ENCODE measurements at places on chromosomes 5 and 9.

DNA sequence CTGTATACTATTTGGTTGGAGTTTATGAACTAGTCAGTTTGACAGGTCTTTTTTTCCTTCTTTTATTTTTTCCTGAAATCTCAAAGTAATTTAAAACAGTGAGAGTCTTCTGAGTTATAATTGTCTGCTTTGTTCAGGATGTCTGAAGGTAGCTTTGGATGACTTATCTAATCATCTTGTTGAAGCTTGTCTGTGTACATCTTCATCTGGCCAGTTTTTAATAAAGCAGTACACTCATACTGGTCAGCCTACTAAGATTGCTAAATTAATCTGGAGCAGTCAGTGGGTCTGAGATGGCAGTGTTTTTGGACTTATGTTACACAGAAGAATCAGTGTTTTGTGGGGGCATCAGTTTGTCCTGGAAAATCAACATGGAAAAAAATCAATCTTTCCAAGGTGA is 482.4 kb downstream of the CDH10 start:
- DNase-seq, result no peak

DNA sequence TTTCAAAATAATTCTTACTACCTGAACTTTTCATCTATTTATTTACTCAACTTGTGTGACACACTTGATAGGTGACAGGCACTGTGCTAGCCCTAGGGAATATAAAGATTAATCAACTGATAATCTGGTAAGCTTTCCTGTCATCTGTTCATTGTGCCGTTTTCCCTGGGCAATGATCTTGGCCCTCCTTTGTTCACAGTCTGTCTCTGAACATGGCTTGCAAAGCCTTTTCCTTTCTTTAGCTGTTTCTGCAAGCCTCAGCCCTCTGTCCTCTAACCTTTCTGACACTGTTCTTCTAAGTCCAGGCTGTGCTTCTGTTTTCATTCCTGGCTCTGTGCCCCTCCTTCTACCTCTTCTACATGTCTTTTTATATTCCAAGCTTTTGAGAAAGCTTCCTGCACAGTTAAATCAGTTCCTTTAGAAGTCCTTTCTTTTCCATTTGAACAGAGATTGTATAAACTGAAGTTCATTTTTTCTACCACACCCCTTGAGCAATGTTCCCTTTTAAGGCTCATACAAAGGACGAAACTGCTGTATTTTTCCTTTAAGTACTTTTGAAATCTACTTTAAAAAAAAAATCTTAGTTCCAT is 803.0 kb upstream of the ZNF608 start:
- no peak for DNase-seq

DNA sequence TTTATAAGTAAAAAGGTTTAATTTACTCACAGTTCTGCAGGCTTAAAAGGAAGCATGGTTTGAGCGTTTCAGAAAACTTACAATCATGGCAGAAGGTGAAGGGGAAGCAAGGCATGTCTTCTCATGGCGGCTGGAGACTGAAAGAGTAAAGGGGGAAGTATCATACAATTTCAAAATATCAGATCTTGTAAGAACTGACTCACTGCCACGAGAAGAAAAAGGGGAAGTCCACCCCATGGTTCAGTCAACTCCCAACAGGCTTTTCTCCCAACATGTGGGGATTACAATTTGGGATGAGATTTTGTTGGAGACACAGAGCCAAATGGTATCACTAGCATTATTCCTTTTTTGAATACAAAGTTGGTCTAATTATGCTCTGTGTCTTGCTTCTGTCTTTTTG is 627.9 kb upstream of the ST8SIA4 start:
- DNase-seq, result no peak

DNA sequence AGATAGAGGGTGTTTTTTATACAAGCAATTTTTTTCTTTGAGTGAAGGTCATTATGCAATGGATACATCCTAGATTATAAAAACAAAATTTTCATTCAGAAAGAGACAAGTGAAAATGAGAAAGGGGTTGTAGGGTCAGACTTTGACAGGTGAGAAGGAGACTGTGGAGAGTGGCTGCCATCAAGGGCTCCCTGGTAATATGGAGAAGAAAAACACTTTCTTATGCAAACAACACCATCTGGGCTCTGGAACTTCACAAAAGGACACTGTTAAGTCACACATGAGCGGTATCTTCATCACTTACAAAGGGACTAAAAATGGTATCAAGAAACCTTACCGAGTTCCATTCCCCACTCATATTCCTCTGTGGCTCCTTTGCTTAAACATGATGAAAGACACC is 23.5 kb downstream of the C7 start:
- DNase-seq, result no peak

DNA sequence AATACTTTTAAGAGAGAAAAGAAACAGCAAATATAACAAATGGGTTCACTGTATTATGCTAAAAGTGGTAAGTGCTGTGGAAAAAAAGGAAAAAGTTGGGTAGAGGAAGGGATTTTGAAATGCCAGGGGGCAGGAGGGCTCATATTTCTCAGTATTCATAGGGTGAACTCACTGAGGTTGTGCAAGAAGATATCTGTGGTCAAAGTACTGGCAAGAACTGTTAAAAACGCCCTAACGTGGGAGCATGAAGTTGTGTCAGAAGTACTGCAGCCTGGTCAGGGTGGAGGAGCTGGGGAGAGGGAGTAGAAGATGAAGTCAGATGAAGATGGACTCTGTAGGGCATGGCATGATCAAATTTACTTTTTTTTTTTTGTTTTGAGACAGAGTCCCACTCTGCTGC is 31.2 kb upstream of the SLC28A3 start:
- DNase-seq, result no peak

DNA sequence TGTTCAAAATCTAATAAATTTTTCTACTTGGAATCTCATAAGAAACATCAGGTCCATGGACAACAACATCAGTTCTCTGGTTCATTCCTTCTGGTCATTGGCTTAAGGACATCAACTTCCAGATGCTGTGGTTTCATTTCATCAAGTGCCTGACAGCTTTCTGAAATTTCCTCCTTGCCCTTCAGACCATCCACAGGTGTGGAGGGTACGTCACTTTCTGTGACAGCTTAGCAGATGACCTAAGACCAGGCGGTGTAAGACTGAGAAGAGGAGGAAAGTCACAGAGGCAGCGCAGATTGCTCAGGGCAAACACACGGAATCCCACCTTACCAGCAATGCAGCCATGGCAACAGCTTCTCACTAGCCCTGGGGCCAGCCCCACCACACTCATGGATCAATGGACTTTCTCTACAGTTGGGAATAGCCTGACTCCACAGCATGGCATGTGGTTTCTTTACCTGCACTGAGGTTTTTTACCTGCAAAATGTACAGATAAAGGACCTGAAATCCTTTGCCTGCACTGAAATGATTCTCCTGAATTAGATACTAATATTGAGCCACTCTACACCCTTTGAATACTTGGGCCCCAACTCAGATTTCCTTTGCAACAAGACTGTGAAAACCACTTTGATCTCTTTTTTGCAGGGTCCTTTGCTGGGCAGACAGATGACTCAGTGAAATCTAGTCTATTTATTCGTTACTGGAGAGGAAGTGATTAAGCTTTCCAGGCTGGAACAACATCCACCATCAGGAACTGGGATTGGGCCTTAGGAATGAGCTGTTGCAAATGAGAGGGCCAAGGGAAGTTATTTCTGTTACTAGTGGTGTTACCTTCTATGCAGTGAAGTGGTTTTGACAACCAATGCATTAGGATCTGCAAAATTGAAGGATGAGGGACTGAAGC is 26.9 kb downstream of the TICAM2 start:
- no peak for DNase-seq

- no peak for DNase-seq
Measured at GRCh38 chr5:12679731-12680130, 775.5 kb upstream of the CTNND2 start.

DNA sequence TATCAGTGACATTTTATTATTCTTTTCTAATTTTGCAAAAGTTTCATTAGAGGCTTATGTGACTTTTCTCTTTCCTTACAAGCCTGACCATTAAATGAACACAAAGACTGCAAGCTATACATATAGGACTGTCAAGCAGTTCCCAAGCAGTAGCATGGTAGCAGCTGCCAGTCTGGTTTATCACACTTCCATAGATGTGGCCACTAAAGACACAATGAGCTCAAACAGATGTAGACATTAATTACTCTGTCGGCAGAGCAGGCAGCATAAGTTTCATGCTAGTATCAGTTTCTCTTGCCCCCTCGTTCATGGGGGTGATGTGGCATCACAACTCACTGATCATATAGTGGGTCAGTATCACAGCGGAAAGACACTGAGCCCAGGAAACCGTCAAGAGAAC is 89.5 kb downstream of the CDH10 start:
- DNase-seq, result no peak

DNA sequence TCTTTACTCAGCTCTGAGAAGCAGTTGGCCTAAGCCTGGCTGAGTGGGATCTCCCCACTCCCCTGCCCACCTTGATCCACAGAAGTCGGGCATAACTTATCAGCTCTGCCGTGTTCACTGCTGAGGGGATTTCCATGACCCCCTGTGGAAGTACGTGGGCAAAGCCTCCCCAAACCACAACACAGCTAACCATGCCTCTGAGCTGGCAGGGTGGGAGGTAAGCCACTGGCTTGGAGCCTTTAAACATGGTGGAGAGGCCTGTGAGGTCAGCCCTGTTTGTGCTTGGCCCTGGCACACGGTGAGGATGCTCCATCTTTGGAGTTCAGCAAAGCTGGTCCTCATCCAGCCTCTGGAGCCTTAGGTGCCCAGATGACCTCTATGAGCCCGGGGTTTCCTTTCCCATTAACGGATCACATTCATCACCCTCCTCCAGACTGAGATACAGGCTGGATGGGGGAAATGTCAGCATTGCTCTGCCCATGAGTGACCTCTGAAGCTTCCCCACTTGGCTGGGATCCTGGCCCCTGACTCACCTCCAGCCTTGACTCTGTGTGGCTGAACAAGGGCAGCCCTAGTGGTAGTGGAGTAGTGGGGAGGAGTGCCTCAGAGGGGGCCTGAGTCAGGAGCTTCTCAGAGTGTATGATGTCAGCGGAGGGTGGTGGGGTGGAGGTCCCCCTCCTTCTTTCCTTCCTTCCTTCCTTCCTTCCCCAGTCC is 6.2 kb downstream of the PDLIM4 start:
- no peak for DNase-seq

DNA sequence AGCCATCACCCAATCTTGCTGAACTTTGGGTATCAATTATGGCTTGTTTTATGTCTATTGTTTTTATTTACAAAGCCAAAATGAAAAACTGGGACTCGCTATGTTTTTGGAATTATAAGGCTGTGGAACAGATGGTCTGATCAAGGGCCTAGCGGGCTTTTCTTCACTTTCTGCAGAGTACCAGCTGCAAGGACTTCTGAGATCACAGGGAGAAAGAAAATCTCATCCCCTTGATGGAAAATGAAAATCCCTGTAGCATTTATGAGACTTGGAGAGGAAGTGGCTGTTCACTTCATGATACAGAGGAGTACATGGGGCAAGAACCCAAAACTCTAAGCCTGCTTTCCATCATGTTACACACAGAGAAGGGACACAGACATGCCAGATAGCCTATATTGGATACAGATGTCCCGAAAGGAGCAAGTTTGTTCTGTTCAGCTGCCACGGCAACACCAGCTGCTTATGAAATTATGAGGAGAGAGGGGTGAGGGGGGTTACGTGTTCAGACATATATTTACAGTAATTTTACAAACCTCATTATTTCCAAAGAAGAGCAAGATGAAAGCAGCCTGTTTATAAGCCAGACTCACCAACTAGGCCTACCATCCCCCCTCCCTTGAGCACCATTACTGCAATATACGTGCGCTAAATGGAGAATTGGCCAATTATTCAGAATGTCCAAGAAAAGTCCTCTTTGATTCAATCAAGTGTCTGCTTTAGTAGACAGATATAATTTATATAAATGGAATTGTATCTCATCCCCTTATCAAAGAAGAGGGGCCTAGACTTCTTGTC is 220.0 kb downstream of the MARCHF11 start:
- DNase-seq, result no peak

GRCh38 chr5:180284149-180284548 is 7.7 kb downstream of the MAPK9 start:
- no peak for DNase-seq

- no peak for DNase-seq
Measured at GRCh38 chr5:13488254-13488931, 456.1 kb downstream of the DNAH5 start.

- DNase-seq, result no peak
Measured at GRCh38 chr9:131329241-131329641, 39.7 kb downstream of the PLPP7 start.

DNA sequence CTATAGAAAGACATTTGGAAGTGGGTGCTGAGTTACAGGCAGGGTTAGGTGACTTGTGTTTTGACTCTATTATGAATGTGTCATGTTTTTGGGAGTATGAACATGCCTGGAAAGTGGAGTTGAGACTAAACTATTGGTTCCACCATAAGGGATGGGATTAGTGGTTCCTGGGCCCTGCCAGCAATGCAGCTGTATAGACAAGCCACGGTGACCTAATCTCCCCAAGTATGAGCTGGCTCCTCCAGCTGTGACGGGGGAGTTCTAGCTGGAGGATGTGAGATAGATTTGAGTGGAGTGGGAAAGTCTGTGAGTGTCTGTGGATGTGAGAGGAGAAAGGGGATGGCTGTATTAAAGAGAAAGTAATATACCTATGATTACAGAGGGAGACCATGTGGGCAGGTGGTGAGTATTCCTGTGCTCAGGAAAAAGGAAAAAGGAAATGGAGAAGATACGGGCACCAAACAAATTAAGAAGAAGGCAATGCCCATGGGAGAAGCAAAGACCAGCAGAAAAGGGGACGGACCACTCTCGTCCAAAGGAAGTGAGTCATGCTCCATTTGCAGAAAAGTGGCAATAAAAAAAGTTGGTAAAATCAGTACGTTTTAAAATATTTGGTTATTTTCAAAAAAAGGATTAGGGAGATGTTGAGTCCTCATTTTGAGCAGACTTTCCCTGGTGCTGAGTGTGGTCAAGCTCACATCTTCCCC is 48.3 kb upstream of the ICE1 start:
- no peak for DNase-seq

DNA sequence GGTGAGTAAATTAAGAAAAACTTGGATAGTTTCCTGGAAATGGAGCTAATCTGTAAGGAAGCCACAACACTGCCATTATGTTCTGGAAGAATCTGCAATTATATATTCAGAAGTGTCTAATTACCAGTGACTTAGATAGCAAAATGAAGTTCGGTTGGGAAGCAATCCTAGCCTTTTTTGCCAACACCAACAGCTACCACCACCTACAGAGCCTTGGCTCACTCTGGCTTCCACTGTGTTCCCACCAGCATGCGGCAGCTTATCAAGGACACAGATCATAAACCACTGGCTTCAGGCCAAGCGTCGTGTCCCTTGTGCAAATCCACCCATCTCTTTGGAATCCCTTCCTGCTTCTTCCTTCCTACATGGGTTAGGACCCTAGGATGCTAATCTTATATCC is 118.0 kb upstream of the PCA3 start:
- DNase-seq, result no peak
